ENCODE measurements at places on chromosomes 3 and 15. TPM values are rescaled to one million over a fixed set of nuclear protein-coding genes. Genes with fewer than 3 reads are reported as not detected.

The MINAR1 gene
- 0.45 TPM for total RNA-seq

The MEX3B gene
- 1.0 TPM for total RNA-seq

The GOLGA6L4 gene
- 4.4 TPM for total RNA-seq

The TMPRSS7 gene
- not detected for total RNA-seq

Measured in mesenteric fat pad (tissue), 1 donor.